Thoracic aorta (tissue), 2 donors: ENCODE measurements at places on chromosomes 4 and X. TPM values are rescaled to one million over a fixed set of nuclear protein-coding genes. Genes with fewer than 3 reads are reported as not detected.

GRCh38 chrX:55640854-55641253 is 17.7 kb downstream of the FOXR2 start:
- H3K36me3 ChIP-seq, result no peaks in the 10 kb centered on the region
- no peak overlapping the region for H3K4me3 ChIP-seq
- no peaks in the 10 kb centered on the region for H3K27me3 ChIP-seq
- H3K27ac ChIP-seq, result no peak overlapping the region
- no peak for DNase-seq

- H3K4me1 ChIP-seq, result no peaks in the 10 kb centered on the region
- no peaks in the 10 kb centered on the region for H3K36me3 ChIP-seq
- no peak overlapping the region for H3K27ac ChIP-seq
- no peak overlapping the region for H3K4me3 ChIP-seq
These were observed 60.2 kb upstream of the RPS6KA6 start for GRCh38 chrX:84248226-84248625.

DNA sequence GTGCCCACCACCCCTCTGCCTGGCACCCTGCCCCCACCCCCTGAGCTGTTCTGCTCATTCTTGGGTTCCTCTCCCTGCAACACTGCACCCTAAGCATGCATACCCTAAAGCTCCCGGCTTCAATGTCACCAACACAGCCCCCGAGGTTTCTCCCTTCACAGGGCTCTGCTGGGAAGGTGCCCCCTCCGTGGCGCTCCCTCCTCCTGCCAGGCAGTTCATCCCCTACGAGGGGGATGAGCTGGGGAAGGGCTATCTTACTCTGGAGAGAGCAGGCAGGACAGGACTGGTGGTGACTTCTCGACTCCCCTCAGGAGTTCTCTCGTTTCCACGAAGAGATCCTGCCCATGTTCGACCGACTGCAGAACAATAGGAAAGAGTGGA is 6.5 kb downstream of the ATP5ME start:
- DNase-seq, result no peak
- no peak overlapping the region for H3K27ac ChIP-seq
- H3K27me3 ChIP-seq, result no peaks in the 10 kb centered on the region
- H3K4me1 ChIP-seq, result no peaks in the 10 kb centered on the region
- no peak overlapping the region for H3K4me3 ChIP-seq

GRCh38 chr4:152206646-152207377 is 329.1 kb downstream of the FBXW7 start:
- no peak for DNase-seq
- no peak overlapping the region for H3K27ac ChIP-seq
- no peaks in the 10 kb centered on the region for H3K4me1 ChIP-seq
- H3K36me3 ChIP-seq, result no peaks in the 10 kb centered on the region
- no peaks in the 10 kb centered on the region for H3K27me3 ChIP-seq

- no peak overlapping the region for H3K27ac ChIP-seq
- H3K4me3 ChIP-seq, result no peak overlapping the region
- DNase-seq, result no peak
- no peaks in the 10 kb centered on the region for H3K4me1 ChIP-seq
- no peaks in the 10 kb centered on the region for H3K27me3 ChIP-seq
- H3K36me3 ChIP-seq, result no peaks in the 10 kb centered on the region
These were observed 136.4 kb downstream of the MAPK10 start for GRCh38 chr4:86223472-86223871.

- H3K36me3 ChIP-seq, result no peaks in the 10 kb centered on the region
- H3K27ac ChIP-seq, result no peak overlapping the region
- no peak overlapping the region for H3K4me3 ChIP-seq
- no peaks in the 10 kb centered on the region for H3K27me3 ChIP-seq
- no peak for DNase-seq
- H3K4me1 ChIP-seq, result no peaks in the 10 kb centered on the region
These were observed 28.8 kb downstream of the AMELX start for GRCh38 chrX:11321986-11322385.

GRCh38 chr4:76197971-76198410 is 15.6 kb downstream of the SCARB2 start:
- no peak for DNase-seq
- peaks cover 54% of the 10 kb centered on the region for H3K4me1 ChIP-seq
- H3K27ac ChIP-seq, result peak overlapping the region; percentile 36
- H3K4me3 ChIP-seq, result no peak overlapping the region
- no peaks in the 10 kb centered on the region for H3K27me3 ChIP-seq

GRCh38 chr4:28357990-28358389 is 1497.3 kb downstream of the STIM2 start:
- no peak overlapping the region for H3K4me3 ChIP-seq
- no peak for DNase-seq
- no peak overlapping the region for H3K27ac ChIP-seq
- no peaks in the 10 kb centered on the region for H3K27me3 ChIP-seq

- no peaks in the 10 kb centered on the region for H3K27me3 ChIP-seq
- DNase-seq, result no peak
- peak overlapping the region; percentile 86 for H3K4me3 ChIP-seq
- H3K4me1 ChIP-seq, result peaks cover 47% of the 10 kb centered on the region
These were observed 2.7 kb downstream of the REST start for GRCh38 chr4:56910172-56910967.

GRCh38 chr4:75633846-75634245 is 3.5 kb upstream of the CDKL2 start:
- no peak overlapping the region for H3K27ac ChIP-seq
- no peaks in the 10 kb centered on the region for H3K4me1 ChIP-seq
- H3K36me3 ChIP-seq, result no peaks in the 10 kb centered on the region
- no peak for DNase-seq
- H3K4me3 ChIP-seq, result no peak overlapping the region

DNA sequence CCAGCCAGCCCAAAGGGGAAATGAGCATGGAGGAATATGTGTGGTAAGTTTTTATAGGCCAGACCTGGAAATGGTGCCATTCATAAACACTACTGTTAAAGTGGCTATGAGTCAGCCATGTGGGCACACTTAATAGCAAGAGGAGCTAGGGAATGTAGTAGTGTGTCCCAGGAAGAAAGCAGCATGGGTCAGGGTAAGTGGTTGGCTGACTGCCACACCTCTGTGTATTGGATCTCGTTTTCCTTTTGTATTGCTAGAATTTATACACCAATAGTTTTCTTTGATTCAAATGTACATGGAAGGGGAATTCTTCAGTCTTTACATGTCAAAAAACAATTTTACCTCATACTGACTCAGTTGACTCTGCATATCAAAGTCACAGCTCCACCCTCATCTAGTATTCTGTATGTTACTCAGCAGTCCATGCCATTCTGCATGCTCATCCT is 22.9 kb upstream of the SGMS2 start:
- no peak overlapping the region for H3K4me3 ChIP-seq
- no peaks in the 10 kb centered on the region for H3K27me3 ChIP-seq
- H3K4me1 ChIP-seq, result no peaks in the 10 kb centered on the region
- H3K27ac ChIP-seq, result no peak overlapping the region
- H3K36me3 ChIP-seq, result no peaks in the 10 kb centered on the region

- no peaks in the 10 kb centered on the region for H3K36me3 ChIP-seq
- H3K27ac ChIP-seq, result no peak overlapping the region
- H3K4me1 ChIP-seq, result peaks cover 23% of the 10 kb centered on the region
These were observed 93.8 kb downstream of the GPC4 start for GRCh38 chrX:133321451-133321850.

DNA sequence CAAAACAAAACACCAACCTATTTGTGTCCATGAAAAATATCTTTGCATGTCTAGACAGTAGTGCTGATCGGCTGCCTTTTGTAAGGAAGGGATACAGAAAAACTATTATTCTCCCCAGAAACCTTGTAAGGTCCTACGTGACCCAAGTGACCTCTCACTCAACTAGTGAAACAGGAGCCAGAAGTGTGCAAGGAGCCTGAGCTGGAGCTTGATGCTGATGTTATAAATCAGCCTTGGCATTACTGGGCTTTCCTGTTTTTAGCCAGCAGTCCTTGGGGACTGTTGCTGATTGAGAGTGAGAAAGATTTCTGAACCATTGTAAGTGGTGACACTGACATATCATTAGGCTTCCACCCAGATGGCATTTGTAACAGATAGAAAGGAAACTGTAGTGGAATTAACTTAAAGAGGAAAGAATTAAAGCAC is 100.8 kb upstream of the LIMCH1 start:
- no peaks in the 10 kb centered on the region for H3K36me3 ChIP-seq
- peak overlapping the region; percentile 0 for H3K4me3 ChIP-seq
- no peaks in the 10 kb centered on the region for H3K27me3 ChIP-seq
- DNase-seq, result no peak
- peak overlapping the region; percentile 22 for H3K27ac ChIP-seq
- H3K4me1 ChIP-seq, result peaks cover 68% of the 10 kb centered on the region

DNA sequence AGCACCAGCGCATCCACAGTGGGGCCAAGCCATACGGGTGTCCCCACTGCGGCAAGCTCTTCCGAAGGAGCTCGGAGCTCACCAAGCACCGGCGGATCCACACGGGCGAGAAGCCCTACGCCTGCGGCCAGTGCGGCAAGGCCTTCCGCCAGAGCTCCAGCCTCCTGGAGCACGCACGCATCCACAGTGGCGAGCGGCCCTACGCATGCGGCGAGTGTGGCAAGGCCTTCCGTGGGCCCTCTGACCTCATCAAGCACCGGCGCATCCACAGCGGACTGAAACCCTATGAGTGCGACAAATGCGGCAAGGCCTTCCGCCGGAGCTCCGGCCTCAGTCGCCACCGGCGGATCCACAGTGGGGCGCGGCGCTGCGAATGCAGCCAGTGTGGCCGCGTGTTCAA is 13.6 kb downstream of the ZNF275 start:
- no peaks in the 10 kb centered on the region for H3K4me1 ChIP-seq
- peaks cover 18% of the 10 kb centered on the region for H3K36me3 ChIP-seq
- H3K4me3 ChIP-seq, result no peak overlapping the region
- H3K27ac ChIP-seq, result no peak overlapping the region
- no peaks in the 10 kb centered on the region for H3K27me3 ChIP-seq

DNA sequence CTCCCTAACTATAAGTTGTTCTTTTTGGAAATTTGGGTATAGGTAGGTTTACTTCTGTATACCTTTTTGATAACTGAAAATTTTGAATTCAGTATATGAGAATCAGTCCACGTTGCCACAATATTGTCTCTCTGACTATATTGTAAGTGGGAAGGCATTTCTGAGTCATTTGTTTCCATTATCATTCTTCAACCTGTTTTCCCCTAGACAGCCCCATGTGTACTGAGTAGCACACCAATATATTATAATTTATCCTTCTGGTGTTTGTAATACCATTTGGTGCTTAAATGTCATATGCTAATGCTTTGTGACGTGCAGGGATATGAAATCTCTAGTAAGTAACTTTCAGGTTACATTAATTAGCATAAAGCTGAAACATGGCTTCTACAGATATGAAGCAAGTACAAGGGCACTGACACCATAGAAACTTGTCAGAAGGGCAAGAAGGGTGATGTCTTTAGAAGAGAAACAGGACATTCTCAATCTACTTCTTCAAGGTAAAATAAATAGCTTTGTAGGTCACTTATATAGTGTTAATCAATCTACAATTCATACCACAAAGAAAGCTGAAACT is 27.7 kb downstream of the PAK3 start:
- no peak overlapping the region for H3K4me3 ChIP-seq
- no peak for DNase-seq
- no peaks in the 10 kb centered on the region for H3K27me3 ChIP-seq

Gene FGF5
- not detected for total RNA-seq

Gene GUCY1B1
- 34.1 TPM for total RNA-seq

Gene RGS12
- total RNA-seq, result 13.5 TPM

Gene ASB12
- total RNA-seq, result not detected

Gene AMELX
- not detected for total RNA-seq

Gene PLAC8
- not detected for total RNA-seq

Gene TCEAL3
- total RNA-seq, result 87.3 TPM

Gene TACR3
- not detected for total RNA-seq
